ENCODE measurements at places on chromosomes 3 and 15.
A peak's percentile ranks its signal among the peaks of the same experiment; 100 is the strongest.

GRCh38 chr3:73350996-73351395 lies 273.7 kb downstream of the PDZRN3 start:
- no peak for DNase-seq

- no peak for DNase-seq
These were observed 816.3 kb upstream of the SEMA6D start for GRCh38 chr15:46901001-46901400.

DNA sequence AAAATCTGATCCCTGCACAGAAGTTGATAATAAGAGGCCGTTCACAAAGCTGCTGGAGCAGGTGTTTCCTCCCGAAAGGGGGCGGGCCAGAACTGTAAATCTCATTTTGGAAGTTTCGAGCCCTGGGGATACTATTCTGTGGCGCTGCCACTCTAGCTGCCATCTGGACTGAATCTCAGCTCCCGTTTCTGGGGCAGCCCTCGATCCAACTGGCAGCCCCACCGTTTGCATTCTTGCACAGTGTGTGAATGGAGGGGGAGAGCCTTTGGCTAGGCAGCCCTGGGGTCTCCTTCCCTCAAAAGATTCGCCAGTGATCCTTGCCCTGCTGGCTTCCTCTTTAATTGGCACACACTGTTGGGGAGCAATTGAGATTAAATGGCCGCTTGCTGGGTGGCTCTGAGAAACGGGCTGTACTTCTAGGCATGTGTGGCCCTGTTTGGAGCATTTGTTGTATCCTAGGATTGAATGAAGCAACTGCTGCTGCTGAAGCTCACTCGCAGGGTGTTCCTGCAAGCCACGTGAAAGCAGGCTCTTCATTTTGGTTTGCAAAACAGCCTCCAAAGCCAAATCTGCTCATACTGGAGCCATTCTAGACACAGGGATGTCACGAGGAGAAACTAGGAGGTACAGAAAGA lies 57.2 kb upstream of the TOPAZ1 start:
- no peak for DNase-seq

- DNase-seq = no peak
These were observed 9.4 kb upstream of the BUB1B start for GRCh38 chr15:40151499-40151898.

DNA sequence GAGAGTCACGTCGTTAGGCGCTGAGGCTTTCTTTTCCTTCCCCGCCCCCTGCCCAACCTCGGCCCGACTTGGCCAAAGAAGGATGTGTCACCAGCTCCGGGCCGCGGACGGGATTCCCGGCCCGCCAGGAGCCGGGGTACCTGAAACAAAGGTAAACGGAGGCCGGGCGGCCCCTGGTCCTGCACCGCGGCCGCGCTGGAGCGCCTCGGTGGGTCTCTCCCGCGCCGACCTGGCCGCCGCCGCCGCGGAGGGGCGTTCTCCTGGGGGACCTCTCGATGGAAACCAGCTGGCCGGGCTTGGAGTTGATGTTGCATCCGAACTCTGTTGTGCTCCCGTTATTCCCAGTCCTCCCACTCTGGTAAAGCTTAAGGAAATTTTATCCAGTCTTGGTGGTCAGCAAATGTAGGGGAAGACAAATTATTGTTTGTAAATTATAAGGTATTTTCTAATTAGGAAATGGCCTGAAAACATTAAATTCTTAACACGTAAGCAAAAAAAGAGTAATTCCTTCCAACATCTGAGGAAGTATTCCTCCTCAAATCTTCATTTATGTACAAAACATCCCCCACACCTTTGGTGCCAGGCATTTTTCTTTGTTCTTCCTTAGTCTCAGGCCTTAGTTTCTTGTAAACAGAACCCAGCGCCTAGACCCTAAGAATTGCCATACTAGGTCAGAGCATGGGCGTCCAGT lies 888 bp downstream of the PPP2R3A start:
- DNase-seq = no peak

DNA sequence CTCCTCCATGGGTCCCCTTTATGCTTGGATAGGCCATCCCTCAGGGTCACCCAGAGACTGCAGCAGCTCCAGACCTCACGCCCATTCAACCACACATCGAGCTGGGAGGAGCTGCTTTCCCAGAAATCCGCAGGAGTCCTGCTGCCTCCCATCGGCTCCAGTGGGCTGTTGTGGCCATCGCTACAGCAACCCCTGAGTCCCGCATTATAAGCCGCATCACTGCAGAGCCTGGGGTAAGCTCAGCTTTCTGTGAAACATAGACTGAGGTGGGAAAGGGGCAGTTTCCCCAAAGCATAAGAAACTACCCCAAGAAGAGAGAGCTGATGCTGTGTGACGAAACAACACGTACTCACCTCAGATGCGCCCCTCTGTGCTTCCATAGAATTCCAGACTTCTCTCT lies 35.7 kb downstream of the MRPL46 start:
- no peak for DNase-seq

DNA sequence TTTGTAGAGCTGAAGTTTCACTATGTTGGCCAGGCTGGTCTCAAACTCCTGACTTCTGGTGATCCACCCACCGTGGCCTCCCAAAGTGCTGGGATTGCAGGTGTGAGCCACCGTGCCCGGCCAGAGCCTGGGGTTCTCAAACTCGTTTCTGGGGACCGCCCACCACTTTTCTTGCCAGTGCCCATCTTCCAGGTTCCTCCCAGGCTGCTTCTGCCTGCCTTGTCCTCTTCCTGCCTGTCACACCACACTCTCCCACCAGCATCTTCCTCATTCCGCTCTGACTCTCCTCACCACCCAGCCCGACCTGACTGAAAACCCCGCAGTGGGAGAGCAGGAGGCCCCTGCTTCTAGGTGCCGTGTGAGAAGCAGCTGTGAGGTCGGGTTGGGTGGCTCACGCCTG lies 3.1 kb upstream of the DYNLT2B start:
- DNase-seq = no peak

GRCh38 chr15:90407871-90408317 lies 19.9 kb downstream of the IQGAP1 start:
- DNase-seq = peak; percentile 80

DNA sequence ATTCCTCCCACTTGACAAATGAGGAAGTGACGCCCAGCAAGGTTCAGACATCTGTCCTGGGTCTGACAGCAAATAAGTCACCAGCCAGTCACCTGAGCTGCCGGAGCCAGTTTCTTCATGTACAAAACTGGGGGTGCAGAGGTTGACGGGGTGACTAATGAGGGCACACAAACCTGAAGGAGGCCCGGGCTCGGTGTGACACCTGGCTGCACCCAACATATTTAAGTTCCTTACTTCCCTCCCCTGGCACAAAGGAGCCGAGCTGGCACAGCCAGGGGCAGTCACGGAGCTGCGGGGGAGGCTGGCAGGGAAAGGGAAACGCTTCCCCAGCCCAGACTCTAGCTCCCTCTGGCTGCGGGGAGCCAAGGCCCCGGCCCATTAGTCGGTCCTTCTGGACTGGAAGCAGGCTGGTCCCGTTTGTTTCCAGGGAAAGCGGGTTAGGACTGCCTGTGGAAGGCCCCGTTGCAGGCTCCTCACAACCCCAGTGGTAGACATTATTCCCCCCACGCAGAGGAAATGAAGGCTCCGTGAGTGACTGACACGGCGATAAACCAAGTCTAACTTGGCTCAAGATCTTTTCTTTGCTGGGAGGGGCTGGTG lies 2.3 kb downstream of the FBXL22 start:
- DNase-seq = no peak

DNA sequence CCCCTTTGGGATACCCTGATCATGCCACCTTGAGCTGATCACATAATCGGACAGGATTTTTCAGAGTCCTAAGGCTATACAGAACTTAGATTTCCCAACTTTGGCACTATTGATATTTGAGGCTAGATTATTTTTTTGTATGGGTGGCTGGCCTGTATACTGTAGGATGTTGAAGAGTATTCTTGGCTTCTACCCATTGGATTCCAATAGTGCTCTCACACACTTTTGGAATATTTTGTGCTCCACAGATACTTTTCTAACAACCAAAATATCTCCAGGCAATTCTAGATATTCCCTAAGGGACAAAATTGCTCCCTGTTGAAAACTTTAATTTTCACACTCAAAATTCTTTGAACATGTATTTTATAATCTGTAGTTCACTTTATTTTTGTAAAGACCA lies 125.1 kb downstream of the ABI3BP start:
- no peak for DNase-seq

DNA sequence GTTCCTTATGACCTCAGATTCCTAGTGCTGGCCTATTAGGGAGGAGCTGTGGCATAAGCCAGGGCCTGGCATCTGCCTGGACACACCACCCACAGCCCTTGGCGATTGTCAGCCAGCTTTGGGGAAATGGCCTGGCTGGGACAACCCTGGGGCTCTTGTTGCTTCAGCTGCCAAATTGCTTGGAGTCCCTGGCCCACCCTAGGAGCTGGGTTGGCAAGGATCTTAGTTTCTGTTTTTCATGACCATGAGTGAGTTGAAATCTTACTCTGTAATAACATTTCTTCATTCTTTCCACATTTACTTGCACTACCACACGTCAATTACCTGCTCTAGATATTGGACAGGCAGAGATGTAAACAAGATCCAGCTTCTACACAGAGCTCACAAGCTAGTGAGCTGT lies 1.9 kb upstream of the MYZAP start:
- no peak for DNase-seq

DNA sequence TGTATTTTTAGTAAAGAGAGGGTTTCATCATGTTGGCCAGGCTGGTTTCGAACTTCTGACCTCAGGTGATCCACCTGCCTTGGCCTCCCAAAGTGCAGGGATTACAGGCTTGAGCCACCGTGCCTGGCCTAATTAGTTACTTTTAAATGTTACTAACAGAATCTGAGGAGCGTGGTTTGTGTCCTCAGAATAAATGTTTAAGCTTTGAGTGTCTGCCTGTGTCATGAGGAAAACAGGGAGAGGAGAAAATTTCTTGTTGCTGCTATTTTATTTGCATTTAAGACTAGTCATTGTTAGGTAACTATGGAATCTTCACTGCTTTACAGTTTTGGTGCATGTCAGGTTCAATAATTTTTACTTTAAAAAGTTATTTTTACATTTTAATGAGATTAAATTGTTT lies 68.8 kb downstream of the TCF12 start:
- DNase-seq = no peak

DNA sequence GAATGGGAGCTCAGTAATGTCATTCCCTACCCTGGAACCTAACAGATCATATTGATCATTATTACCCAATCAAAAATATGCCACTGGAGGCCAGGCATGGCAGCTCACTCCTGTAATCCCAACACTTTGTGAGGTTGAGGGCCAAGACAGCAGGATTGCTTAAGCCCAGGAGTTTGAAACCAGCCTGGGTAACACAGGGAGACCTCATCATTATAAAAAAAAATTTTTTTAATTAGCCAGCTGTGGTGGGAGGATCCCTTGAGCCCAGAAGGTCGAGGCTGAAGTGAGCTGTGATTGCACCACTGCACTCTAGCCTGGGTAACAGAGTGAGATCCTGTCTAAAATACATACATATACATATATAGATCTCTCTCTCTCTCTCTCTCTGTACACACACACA lies 10.2 kb downstream of the IGDCC4 start:
- DNase-seq = no peak

DNA sequence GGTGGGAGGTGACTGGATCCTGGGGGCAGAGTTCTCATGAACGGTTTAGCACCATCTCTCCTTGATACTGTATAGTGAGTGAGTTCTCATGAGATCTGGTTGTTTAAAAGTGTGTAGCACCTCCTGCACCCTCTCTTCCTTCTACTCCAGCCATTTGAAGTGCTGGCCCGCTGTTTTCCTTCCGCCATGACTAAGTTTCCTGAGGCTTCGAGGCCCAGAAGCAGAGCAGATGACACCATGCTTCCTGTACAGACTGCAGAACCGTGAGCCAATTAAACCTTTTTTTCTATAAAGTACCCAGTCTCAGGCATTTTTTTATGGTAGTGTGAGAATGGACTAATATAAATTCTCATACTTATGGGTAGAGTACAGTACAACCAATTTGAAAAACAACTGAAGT lies 123.6 kb upstream of the BHLHE40 start:
- DNase-seq = no peak

GRCh38 chr15:36271048-36271447 lies 308.4 kb upstream of the CDIN1 start:
- no peak for DNase-seq

GRCh38 chr3:14598143-14598569 lies 53.4 kb upstream of the CCDC174 start:
- no peak for DNase-seq

GRCh38 chr3:61924991-61925390 lies 363.6 kb downstream of the PTPRG start:
- no peak for DNase-seq

DNA sequence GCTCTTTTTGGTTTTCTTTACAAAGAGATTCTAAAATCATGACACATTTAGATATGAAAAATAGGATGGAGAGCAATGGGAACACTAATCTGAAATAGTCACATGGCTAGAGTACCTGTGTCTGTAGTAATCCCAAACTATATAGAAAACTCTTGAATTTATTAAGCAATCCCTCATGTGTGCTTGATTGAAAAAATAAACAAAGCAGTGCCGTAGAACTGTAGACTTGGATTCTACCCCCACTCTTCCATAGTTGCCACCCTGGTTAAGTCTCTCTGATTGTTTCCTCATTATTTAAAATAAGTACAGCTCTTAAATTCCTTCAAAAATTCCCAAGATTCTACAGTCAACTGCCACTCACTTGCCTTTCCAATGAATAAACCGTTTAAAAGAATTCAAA lies 58.9 kb upstream of the ACTC1 start:
- no peak for DNase-seq

- DNase-seq = peak; percentile 68
These were observed 10.3 kb upstream of the CD47 start for GRCh38 chr3:108100906-108101660.

GRCh38 chr3:76438971-76439370 lies 600.9 kb upstream of the ROBO2 start:
- DNase-seq = no peak

GRCh38 chr3:160720123-160720746 lies 35.8 kb upstream of the PPM1L start:
- DNase-seq = no peak

DNA sequence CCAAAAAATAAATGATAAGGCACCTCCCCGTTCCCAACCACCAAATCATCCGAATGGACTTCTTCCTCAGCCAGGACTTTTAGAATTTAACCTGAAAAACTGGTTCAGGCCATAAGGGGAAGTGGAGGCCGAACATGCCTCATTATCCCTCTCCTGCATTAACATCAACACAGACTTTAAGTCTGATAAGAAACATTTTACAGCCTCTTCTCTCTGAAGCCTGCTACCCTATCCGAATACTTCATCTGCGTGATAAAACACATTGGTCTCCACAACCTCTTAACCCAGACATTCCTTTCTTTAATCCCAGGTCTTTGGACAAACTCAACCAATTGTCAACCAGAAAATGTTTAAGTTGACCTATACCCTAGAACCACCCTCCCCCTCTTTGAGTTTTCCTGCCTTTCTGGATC lies 850 bp upstream of the SLC41A3 start:
- no peak for DNase-seq
